Stimulated activated CD4-positive, alpha-beta T cell treated with anti-CD3 and anti-CD28 coated beads, TNF-alpha, amount 100 ng/mL, for 4 hours (primary cell): ENCODE measurements at places on chromosomes 7 and 10.

- no peak for DNase-seq
These were observed 765 bp downstream of the SLC25A40 start for GRCh38 chr7:87875151-87876039.

DNA sequence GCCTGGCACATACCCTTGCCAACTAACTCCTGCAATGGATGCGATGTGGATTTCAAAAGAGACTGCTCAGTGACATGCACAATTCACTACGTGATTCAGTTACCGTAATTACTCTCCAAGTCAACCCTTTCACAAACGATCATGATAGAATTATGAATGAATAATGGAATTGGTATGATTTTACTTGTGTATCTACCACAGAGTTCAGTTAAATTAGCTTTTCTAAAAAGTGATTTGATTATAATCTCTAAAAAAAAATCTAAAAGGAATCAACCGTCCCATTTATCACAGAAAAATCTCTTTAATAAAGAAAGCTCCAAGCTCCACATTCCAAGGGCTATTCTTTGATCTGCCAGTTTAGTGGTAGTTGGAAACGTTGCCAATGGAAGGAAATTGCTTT lies 30.4 kb upstream of the RSU1 start:
- no peak for DNase-seq

DNA sequence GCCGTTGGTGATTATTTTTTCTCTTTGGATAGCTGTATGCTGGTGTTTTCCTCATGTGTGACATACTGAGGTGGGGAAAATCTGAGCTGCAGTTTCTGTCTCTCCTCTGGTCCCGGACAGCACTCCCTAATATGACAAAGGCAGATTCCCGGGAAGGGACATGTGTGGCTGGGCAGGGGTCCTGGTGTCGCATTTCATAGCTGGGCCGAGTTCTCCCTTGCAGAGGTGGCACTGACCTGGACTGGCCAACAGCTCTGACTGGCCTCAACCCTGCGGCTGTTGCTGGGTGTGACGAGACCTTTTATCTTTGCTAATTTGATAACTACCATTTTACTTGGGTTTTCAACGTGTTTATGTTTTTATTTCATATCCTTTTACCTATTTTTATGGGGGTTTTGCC lies 248.6 kb upstream of the TCERG1L start:
- DNase-seq: no peak

GRCh38 chr7:45225948-45226335 lies 68.4 kb downstream of the RAMP3 start:
- DNase-seq: no peak

GRCh38 chr7:68176974-68177373 lies 1180.3 kb downstream of the TYW1 start:
- DNase-seq: no peak

DNA sequence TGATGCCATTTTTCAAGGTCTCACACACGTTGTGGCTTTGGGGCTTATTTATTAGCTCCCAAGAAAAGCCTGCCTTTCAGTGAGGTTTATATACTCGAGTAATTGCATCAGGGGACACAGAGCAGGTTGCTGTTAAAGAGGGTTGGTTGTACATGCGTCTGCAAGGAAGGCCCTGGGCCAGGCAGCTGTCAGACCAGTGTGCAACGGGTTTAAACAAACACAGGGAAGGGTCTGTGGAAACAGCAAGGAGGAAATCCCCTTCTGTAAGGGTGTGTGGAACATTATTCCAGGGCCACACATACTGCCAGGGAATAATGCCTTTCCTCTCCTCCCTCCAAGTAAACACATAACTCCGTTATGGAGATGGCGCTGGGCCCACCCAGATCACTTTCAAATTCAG lies 1.7 kb upstream of the CHST15 start:
- no peak for DNase-seq

GRCh38 chr10:101099901-101100300 lies 31.2 kb upstream of the TLX1 start:
- no peak for DNase-seq

DNA sequence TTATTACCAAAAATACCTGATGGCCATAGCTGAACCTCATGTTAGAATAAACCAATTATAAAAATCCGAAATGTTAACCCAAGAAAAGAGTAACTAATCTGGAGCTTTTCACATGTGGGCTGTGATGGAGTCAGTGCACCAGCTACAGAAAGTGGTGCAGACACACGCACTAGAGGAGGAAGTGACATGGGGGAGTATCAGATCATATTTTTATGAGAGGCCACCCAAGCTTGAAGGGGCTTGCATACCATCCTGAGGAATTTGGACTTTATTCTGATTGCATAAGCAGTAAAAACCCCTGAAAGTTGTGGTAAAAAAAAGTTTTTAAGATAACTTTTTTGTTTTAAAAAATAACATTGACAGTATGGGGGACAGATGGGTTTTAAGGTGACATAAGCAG lies 1148.5 kb upstream of the CELF2 start:
- no peak for DNase-seq

DNA sequence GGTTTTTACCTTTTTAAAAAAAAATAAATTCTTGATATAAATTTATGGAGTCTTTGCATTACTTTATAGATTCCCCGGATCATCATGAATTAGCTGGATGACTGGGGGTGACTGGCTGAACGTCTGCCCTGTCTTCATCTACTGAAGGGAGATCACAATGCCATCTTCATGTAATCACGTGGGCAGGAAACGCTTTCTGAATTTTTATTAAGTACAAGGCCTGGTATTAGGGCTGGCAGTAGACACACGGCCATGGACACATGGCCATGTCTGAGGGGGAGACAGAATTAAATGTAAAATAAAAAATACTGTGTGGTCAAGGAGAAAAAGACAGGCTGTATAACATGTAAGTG lies 111.2 kb downstream of the VIPR2 start:
- DNase-seq: no peak

- no peak for DNase-seq
These were observed 138.1 kb upstream of the LAMB4 start for GRCh38 chr7:108268200-108268820.

- DNase-seq: no peak
These were observed 244.5 kb upstream of the ANKRD30A start for GRCh38 chr10:36880898-36881297.

- DNase-seq: no peak
These were observed 59.0 kb downstream of the MTPN start for GRCh38 chr7:135918134-135918533.

GRCh38 chr7:126378642-126379041 lies 874.1 kb downstream of the GRM8 start:
- no peak for DNase-seq

DNA sequence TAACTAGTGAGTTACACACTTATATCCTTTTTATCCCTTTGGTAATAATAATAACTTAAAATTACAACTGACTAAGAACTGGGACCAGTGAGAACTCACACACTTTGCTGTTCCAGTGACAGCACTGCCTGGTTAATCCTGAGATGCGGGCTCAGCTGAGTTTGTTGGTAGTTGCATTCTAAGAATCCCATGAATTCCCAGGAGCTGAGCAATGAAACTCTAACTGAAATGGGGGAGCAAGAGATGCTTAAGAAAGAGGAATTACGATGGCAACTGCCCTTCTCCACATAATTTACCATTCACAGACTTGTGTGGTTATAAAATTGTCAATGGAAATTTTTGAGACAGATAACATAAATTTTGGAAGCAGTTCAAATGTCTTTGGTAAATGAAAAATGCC lies 659.4 kb downstream of the MAGI2 start:
- DNase-seq: no peak

DNA sequence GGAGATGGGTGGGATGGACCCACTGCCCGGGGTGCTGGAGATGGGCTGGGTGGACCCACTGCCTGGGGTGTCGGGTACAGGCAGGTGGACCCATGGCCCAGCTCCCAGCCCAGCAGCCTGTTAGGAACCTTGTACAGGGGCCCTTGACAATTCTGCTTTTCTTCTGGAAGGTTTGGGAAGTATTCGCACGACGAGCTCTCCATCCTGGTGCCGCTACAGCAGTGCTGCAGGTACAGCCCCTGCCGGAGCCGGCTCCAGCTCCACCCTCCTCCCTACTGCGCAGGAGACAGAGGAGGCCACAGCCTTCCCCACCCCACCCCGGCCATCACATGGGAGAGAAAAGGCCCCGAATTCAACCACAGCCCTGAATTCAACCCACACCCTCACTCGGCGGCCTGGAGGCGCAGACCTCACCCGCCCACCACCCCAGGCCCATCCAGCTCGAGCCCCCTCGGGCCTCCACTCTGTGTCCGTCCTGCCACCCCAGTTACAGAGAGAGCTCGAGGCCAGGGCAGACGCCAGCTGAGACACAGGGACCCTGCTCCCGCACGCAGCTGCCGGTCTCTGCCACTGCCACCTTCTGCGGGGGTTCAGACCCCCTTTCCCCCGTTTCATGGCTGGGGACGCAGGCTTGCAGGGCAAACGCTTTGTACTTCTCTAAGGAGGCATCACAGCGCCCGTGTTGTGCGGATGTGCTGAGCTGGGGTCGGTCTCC lies 31.3 kb upstream of the FOXL3 start:
- no peak for DNase-seq

DNA sequence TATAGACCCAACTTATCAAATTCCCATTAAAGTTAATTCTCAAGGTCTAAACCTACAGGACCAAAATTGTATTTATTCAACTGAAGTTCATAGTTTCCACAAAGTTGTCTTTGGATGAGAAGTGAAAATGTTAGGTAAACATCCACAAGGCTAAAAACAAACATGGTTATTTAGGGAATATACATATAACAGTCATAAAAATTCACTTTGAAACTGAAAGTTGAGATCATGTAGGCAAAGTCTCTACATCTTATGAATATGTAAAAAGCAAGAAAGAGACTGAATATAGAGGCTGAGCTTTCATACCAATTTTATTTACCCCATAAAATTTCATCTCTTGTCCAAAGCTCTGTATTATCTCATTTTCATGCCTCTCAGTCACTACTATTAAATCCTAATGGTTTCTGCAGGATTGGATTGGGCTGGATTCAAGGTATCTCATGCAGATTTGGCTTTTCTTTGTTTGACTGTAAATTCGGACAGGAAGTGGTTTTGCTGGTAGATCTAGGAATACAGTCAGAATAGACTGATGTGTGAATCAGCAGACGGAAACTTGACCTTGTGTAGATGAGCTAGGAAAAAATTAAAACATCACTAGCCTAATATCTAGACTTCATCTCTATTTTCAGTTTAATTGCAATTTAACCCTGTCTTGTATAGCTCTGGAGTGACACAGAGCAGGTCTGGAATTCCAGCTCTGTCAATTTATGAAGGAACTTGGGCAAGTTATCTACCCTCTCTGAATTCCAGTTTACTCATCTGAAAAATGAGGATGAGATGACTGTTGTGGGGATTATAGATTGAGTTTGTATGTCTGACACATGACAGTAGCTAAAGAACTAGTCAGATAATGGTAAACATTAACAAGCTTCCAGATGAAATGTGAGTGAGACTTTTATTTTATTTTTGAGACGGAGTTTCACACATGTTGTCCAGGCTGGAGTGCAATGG lies 27.3 kb upstream of the SKAP2 start:
- no peak for DNase-seq

- no peak for DNase-seq
These were observed 128.8 kb downstream of the LHPP start for GRCh38 chr10:124590216-124591122.

DNA sequence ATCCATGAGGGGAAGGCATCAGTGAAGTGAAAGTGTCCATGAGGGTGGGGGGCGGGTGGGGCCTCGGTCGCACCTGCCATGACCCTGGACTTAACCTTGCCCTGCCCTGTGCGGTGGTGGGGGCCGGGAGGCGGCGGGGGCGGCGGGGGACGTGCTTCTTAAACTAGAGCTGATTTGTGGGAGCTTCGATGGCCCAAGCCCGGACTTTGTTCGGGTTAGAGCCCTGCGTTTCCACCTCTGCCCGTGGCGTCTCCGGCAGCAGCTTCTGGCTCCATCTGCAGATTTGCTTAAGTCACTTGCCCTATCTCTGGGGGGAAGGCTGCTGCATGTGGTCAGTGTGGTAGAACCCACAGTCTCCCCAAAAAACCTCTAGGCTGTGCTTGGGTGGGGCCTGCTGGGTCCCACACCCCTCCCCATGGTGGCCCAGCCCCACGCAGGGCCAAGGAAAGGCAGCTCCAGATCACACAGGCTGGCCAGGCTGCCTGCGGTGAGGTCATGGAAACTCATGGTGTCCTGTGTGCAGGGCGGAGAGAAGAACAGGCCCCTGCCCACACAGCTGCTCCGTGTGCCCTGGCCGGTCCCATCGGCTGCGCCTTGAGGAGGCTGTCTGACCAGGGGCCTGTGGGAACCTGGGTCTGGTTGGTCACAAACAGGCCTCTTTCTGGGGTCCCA lies 93.2 kb downstream of the INPP5A start:
- DNase-seq: no peak

DNA sequence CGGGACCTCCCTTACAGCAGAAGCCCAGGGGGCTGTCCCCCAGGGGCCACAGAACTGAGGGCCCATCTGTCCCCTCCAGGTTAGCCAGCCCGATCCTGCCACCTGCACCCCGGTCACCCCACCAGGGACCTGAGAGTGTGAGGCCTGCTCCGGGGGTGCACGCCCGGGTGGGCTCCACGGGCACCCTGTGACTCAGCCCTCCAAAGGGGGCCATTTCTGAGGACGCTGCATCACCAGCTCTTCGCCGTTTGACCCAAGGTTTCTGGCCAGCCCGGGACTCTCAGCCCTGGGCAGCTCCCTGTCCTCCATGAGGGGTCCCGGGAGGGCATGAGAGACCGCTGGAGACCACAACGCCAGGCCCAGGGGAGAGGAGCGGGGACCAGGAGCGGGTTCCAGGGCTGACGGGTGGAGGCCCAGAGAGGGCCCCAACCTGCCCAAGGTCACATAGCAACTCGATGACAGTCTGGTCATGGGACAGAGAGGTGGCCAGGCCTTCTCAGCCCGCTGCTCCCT lies 79.3 kb downstream of the ELFN1 start:
- DNase-seq: no peak

GRCh38 chr7:142131439-142132185 lies 20.1 kb downstream of the MGAM2 start:
- no peak for DNase-seq

DNA sequence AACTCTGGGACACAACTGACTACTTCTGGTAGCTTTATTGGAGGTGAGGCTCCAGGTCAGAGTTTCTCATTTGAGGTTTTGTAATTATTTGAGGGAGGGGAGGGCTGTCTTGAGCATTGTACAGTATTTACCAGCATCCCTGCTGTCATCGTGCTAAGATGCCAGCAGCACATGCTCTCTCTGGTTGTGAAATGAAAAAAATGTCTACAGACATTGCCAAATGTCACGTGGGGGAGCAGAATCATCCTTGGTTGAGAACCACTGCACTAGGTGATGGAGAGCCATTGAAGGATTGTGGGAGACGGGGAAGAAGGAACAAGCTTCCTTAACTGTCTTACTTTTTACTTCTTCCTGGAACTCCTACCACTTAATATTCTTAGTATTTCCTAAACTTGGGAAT lies 5.0 kb downstream of the SEPTIN7 start:
- DNase-seq: no peak

GRCh38 chr7:129875745-129876411 lies 76.9 kb downstream of the UBE2H start:
- DNase-seq: no peak
